ENCODE measurements at places on chromosomes 2 and 18. TPM values are rescaled to one million over a fixed set of nuclear protein-coding genes. Genes with fewer than 3 reads are reported as not detected.
A peak's percentile ranks its signal among the peaks of the same experiment; 100 is the strongest.

The RAPH1 gene
- 24.6 TPM for total RNA-seq

The SLC9A4 gene
- total RNA-seq: not detected

- no peak for DNase-seq
Observed at GRCh38 chr2:163715668-163716067, 20.1 kb downstream of the FIGN start.

DNA sequence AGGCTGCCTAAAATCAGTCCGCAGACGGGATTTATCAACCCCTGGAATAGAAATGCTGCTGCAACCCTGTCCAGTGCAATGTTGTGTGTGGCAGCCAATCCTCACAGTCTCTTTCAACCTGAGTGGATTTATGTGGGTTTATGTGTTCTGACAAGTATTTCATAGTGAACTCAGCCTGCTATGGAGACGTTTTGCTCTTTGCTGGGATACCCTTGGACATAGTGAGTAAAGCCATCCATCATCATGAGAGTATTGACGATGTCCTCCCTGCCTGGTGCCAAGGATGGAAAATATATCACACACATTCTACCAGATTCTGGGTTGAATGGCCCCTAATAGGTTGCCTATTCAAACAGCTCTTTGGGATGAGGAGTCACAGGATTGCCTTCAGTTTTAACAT, 219.1 kb downstream of the SOCS6 start:
- no peak for DNase-seq

GRCh38 chr2:195656859-195657633, at the start of gene SLC39A10:
SLC39A10 (plus strand) TSS chr2:195657226; CDS start chr2:195680043, 22,817 bp downstream.
- DNase-seq: peak; percentile 98

All from lung microvascular endothelial cell (primary cell).